ENCODE measurements at places on chromosomes 12 and 14.
A peak's percentile ranks its signal among the peaks of the same experiment; 100 is the strongest.

- H3K36me3 ChIP-seq: peaks cover 60% of the 10 kb centered on the region
- H3K4me1 ChIP-seq: peaks cover 52% of the 10 kb centered on the region
- H3K4me3 ChIP-seq: peak overlapping the region; percentile 48
- peak; percentile 59 for DNase-seq
- H3K27ac ChIP-seq: peak overlapping the region; percentile 62
Observed at GRCh38 chr12:120007272-120007671, 18.2 kb downstream of the BICDL1 start.

DNA sequence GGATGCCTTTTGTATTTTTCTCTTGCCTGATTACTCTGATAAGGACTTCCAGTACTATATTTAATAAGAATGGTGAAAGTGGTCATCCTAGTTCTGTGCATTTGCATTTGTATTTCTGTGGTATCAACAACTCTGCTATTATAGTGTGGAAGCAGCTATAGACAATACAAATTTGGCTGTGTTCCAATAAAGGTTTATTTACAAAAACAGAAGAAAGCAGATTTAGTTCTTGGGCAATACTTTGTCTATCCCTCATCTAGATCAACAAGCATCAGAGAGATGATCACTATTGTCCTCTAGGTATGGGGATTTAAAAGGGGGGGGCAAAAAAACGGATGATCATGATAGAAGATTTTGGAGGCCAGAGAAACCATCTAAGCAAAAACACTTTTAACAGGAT, 19.1 kb upstream of the BTG1 start:
- no peaks in the 10 kb centered on the region for H3K27me3 ChIP-seq
- DNase-seq: no peak
- peaks cover under 1% of the 10 kb centered on the region for H3K4me1 ChIP-seq

DNA sequence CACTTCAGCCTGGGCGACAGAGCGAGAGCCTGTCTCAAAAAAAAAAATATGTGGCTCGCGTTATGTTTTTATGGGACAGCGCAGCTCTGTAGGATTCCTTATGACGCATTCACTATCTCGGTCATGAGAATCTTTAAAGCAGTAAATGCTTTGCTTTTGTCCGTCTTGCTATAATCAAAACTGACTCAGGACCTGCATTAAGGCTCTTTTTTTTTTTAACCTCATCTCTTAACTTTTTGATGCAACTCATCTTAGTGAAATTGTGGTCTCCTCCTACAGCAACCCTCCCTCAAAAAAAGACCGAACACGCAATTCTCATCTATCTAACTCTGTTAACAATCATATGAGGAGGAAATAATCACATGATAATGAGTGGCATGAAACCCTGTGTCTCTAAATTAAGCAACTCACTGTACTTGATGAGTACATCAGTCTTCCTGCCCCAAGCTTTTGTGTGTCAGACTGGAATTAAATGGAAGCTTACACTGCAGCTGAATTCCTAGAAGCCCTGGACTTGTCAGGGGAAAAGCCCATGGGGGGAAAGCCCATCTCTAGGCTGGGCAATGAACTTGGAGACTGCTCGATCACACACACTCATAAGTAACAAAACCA, 4.3 kb downstream of the P2RX4 start:
- H3K4me1 ChIP-seq: peaks cover 19% of the 10 kb centered on the region
- DNase-seq: no peak
- no peaks in the 10 kb centered on the region for H3K27me3 ChIP-seq
- H3K4me3 ChIP-seq: peak overlapping the region; percentile 33
- H3K27ac ChIP-seq: peak overlapping the region; percentile 88

DNA sequence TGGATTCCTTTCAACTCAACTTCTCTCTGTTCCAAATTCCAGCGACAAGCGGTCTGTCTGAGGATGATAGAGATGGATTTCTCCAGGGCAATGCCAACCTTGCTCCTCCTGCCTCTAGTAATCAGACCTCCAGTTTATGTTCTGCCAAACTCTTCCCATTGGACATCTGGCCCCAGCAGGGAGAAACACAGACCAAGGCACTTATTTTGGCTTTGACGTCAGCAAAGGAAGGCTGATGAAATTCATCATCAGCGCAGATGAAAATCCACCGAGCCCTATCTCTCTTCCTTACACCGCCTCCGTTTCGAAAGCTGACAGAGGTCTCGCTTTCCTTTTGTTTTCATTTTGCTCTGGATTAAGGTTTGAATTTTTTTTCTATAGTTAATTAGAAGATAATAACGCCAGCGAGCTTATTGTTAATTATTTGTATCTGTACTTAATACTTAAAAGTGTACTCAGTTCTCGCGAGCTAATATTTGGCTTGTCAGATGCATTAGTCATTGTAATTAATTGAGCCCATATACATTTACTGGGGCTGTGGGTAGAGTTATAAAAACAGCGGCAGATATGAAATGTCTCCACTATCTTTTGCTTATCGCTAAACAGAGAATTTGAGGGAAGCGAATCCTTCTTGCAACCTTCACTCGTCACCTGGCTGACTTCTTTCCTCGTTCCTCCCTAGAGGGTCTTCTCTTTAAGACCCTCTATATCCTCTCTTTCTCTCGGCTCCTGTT, 35.9 kb upstream of the MED13L start:
- DNase-seq: no peak
- no peaks in the 10 kb centered on the region for H3K4me1 ChIP-seq
- no peak overlapping the region for H3K4me3 ChIP-seq
- H3K27ac ChIP-seq: no peak overlapping the region
- H3K36me3 ChIP-seq: no peaks in the 10 kb centered on the region
- peaks cover 51% of the 10 kb centered on the region for H3K27me3 ChIP-seq

Data from effector memory CD8-positive, alpha-beta T cell (primary cell).